ENCODE measurements at places on chromosomes 5 and 9. TPM values are rescaled to one million over a fixed set of nuclear protein-coding genes. Genes with fewer than 3 reads are reported as not detected.

CA9 gene
- 4.2 TPM for total RNA-seq

RMI1 gene
- 11.2 TPM for total RNA-seq

ANKRD34B gene
- 0.16 TPM for total RNA-seq

CARTPT gene
- not detected for total RNA-seq
